ENCODE measurements at places on chromosomes 3 and 15.
A peak's percentile ranks its signal among the peaks of the same experiment; 100 is the strongest.

- no peak for DNase-seq
Observed at GRCh38 chr3:176683382-176683781, 513.9 kb downstream of the TBL1XR1 start.

- DNase-seq: no peak
Observed at GRCh38 chr3:122273498-122273897, 51.5 kb upstream of the CSTA start.

- DNase-seq: no peak
Observed at GRCh38 chr3:73140772-73141442, 79.4 kb downstream of the EBLN2 start.

DNA sequence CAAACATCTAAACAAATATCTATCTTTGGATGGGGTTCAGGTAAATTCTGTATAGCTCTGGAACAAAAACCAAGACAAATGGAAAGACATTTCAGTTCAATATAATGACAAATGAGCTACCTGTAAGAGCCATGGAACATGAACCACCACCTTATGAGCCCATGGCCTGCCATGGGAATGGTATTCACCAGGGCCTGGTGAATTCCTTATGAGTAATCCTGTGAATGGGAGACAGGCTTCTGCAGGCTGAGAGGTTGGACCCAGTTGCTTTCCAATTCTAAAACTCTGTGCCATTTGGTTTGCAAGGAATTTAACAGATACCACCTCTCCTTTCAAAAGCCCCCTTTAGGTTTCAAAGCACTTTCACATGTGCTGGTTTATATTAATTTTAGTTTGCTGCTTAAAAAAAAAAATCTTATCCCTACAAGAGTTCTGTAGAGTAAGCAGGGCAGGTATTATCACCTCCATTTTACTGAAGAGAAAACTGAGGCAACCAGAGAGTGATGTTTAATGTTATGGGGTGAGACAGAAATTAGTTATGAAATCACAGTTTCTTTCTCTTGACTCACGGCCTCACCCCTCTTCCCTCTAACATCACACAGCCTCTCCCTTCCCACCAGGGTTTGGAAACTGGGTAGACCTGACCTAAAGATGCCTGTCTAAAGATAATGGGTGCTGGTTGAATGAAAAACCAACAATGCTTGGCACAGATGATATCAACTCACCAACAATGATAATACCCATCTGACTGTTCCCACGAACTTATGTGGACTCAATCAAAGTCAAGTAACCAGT, 397.6 kb upstream of the WNT5A start:
- DNase-seq: no peak

DNA sequence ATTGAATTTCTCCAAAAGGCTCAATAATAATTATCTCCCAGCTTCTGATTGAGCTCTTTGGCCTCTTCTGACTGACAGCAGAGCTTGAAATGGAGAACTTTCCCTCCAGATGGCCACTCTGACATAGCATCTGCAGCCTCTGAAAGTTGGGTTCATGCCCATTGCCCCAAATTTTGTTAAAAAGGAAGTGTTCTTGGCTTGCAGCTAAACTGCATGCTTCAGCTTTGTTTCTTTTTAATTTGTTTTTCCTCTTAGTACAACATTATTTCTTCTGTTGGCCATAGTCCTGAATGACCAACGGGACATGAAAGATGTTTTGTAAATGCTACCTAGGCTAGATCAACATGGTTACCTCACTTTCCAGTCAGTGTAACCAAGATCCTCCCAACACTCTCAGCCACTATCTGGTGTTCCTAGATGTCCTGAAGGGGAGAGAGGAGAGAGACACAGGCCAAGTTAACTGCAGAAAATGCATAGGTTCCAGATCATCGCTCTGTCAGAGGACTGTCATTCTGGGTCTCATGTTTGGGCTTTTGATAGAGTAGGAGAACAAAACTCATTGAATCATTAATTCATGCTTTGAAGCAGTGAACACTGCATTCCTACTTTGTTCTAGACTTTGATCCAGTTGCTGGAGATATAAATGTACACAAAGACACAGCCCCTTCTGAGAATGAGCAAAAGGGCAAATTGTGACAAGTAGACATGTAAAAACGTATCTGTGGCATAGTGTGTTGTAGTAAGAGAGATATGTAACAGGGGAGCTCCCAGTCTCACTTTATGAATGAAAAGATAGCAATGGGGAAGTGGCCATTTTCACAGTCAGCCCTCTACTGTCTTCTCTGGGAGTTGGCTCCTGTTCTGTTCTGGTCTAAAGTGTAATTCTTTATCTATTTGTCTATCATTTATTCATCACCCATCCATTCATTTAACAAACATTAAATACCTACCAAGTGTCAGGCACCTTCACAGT, 156.2 kb downstream of the ZNF621 start:
- DNase-seq: no peak

GRCh38 chr15:75198560-75199356, 2.9 kb upstream of the C15orf39 start:
- DNase-seq: no peak

DNA sequence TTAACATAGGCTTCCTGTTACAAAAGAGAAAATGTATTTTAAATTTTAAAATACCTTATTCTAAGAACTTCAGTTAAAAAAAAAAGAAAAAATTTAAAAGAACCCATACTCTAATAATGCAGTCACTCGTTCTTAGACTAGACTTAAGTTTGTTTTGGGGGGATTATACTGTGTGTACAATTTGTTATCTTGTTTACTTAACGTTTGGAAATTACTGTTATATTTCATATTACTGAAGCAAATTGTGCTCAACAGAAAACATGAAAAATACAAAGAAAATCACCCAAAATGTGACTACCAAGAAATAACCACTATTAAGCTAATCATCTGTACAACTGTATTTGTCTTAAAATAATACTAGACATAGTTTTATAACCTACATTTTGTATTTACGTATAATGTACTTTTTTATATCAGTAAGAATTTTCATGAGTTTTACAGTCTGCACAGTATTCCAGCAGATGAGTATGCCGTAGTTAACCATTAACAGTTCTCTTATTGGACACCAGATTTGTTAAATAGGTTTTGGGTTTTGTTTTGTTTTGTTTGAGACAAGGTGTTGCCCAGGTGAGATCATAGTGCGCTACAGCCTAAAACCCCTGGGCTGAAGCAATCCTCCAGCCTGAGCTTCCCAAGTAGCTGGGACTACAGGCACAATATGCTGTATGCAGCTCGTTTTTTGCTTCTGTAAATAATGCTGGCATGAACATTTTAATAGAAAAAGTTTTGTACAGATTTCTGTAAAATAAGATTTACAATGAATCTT, 88.8 kb upstream of the CHD2 start:
- DNase-seq: no peak

DNA sequence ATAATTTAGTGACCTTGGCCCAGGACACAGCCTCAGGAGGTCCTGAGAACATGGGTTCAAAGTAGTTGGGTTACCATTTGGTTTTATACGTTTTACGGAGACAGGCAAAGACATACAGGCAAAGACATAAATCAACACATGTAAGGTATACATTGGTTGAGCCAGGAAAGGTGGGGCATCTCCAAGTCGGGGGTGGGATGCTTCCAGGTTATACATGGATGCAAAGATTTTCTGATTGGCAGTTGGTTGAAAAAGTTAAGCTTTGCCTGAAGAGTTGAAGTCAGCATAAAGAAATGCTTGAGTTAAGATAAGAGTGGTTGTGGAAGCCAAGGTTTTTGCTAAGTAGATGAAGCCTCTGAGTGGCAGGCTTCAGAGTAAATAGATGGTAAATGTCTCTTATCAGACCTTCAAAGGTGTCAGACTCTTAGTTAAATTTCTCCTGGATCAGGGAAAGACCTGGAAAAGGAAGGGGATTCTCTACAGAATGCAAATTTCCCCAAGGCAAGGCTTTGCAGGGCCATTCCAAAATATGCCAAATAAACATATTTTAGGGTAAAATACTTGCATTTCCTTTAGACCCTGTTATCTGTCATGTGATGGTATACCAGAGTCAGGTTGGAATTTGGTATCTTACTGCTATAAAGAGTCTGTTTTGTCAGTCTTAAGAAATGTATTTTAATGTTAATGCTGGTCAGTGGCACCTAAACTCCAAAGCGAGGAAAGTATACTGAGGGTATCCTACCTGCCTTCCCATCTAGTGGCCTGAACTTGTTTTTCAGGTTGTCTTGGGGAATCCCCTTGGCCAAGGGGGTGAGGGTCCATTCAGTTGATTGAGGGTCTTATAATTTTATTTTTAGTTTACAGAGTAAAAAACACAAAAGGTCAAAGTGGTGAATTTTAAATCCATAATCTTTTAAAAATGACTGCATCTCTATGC, 8.2 kb upstream of the PDHB start:
- DNase-seq: no peak

- DNase-seq: no peak
Observed at GRCh38 chr3:52315977-52316764, at the start of gene DNAH1. DNAH1 (plus strand) TSS chr3:52316319; CDS start chr3:52322443, 6,124 bp downstream.

DNA sequence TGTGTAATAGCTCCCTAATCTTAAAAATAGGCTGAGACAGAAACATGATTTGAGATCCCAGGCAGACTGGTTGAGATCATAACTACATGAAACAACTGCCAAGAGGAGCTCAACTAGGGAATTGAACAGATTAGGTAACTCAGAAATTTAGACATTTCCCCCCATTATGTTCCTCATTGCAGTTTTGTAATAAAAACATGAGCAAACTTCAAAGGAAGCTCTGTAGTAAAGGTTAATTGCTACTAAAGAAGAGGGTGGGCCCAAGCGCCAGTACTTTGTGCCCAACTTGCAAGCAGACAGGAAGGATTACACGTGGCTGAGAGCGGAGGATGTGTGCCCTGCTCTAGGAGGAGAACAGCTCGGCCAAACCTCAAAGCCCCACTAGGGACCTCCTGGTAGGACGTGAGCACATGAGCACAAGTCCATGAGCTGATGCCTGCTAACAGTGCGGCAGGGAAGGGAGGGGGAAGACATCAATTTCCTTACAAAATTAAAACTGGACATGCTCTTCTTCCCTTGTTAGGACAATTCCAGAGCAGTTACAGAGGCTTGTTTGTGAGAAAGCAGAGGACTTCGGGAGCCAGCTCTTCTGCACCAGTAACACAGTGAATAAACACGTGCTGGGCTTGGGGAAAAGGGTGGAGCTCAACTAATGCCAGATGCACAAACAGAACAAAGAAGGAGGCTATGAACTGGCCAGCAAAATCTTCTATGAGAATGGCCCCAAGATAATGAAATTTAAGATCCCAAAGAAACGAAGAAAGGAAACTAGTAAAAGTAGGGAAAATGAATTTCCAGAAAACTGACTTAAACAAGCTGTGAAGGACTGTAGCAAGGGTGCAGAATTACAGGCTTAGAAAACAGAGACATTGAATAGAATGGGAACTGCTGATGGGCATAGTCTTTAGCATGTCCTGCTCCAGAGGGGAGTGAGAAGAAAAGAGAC, 275.5 kb downstream of the MECOM start:
- no peak for DNase-seq

DNA sequence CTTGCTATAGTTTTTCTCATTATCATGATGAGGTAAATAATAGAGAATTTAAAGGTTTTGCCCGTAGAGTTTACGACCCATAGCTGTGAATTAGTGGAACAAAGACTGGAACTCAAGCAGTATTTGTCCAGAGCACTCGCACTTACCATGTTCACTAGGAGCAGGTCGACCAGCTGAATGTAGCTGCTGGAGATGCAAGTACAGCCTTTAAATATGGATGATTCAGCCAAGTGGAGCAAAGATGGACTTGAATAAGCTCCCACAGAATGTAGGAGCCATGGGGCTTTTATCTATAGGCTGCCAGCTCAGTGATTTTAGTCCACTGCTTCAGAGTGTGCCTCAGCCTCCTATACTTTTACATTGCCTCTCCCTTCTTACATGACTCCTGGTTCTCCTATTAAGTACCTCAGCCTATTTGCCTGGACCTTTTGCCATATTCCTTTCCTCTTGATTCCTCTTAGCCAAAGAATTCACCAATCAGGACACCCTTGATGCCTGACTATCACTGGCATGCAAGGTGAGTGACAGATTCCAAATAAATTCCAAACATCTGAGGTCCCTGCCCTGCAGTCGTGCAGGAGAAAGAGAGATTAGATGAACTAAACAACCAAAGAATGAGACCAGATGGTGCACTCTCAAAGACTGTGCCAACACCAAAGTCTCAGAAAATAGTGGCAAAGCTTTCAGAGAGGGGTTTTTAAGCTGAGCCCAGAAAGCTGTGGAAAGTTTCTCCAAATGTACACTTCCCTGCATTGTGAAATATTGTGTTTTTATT, 3.9 kb downstream of the MKRN3 start:
- no peak for DNase-seq

- DNase-seq: no peak
Observed at GRCh38 chr3:122975163-122975923, 52.2 kb downstream of the SEMA5B start.

DNA sequence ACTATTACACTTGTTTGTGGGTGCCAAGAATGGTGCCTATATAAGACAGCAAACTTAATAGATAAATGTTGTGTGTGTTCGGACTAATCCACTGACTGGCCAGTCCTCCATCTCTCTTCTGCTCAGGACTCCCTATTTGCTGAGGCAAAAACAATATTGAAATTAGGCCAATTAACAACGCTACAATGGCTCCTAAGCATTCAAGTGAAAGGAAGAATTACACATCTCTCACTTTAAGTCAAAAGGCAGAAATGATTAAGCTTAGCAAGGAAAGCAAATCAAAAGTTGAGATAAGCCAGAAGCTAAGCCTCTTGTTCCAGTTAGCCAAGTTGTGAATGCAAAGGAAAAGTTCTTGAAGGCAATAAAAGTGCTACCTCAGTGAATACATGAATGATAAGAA, 126.9 kb downstream of the CCNL1 start:
- no peak for DNase-seq

- DNase-seq: no peak
Observed at GRCh38 chr3:179229177-179229576, 21.7 kb downstream of the KCNMB3 start.

- DNase-seq: peak; percentile 38
Observed at GRCh38 chr3:133487920-133488540, 85.5 kb upstream of the CDV3 start.

All from stimulated activated CD4-positive, alpha-beta T cell treated with anti-CD3 and anti-CD28 coated beads, Interleukin-1b, Interleukin-23, amount 100 ng/mL, for 24 hours (primary cell).